Hematopoietic multipotent progenitor cell treated with erythropoietin and hydrocortisone succinate and interleukin-3 and kit ligand, for 8 days (in vitro differentiated cells): ENCODE measurements at places on chromosomes 1 and 21.

GRCh38 chr21:46537026-46537425 lies 67.9 kb downstream of the S100B start:
- no peak for DNase-seq

DNA sequence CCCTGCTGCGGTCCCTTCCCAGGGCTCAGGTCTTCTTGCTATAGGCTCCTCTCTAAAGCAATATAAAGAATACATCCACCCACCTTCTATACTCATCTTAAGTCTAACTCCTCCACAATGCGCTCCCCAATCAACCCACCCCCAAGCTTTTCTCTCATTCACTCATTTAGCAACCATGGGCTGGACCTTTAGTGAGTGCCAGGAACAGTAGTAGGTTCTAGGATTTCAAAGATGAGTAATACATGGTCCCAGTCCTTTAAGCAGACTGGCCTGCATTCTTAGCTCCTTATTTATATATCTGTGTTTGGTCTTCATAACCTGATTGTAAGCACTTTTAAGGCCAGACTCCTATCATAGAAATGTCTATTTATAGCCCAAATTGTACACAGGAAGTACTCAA lies 5.9 kb downstream of the CAMK1G start:
- DNase-seq = no peak

DNA sequence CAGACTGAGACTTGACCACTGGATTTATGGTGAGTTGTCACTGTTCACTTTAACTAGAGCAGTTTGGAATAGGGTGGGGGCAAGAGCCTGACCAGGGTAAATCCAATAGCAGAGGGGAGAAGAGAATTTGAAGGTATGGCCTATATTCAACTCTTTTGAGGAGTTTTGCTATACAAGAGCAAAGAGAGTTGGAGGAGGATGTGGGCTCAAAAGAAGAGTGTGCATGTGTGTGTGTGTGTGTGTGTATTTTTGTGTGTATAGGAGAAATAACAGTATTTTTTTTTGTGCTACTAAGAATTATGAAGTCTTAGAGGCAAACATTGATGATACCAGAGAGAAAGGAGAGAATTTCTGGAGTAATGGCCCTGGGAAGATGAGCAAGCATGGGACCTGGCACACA lies 164.8 kb upstream of the JUN start:
- no peak for DNase-seq

GRCh38 chr1:3315399-3316339 lies 138.8 kb upstream of the ARHGEF16 start:
- DNase-seq = no peak

- DNase-seq = no peak
These were observed 9.4 kb downstream of the CFHR4 start for GRCh38 chr1:196897158-196897828.

GRCh38 chr1:237115035-237115434 lies 73.1 kb downstream of the RYR2 start:
- no peak for DNase-seq

DNA sequence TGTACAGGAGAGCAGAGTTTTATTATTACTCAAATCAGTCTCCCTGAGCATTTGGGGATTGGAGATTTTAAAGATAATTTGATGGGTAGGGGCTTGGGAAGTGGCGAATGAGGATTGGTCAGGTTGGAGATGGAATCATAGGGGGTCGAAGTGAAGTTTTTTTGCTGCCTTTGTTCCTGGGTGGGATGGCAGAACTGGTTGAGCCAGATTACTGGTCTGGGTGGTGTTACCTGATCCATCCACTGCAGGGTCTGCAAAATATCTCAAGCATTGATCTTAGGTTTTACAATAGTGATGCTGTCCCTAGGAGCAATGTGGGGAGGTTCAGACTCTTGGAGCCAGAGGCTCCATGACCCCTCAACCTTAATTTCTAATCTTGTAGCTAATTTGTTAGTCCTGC lies 108.8 kb downstream of the BACH1 start:
- no peak for DNase-seq

- peak; percentile 23 for DNase-seq
These were observed 2.5 kb upstream of the BCL10 start for GRCh38 chr1:85278853-85279314.

DNA sequence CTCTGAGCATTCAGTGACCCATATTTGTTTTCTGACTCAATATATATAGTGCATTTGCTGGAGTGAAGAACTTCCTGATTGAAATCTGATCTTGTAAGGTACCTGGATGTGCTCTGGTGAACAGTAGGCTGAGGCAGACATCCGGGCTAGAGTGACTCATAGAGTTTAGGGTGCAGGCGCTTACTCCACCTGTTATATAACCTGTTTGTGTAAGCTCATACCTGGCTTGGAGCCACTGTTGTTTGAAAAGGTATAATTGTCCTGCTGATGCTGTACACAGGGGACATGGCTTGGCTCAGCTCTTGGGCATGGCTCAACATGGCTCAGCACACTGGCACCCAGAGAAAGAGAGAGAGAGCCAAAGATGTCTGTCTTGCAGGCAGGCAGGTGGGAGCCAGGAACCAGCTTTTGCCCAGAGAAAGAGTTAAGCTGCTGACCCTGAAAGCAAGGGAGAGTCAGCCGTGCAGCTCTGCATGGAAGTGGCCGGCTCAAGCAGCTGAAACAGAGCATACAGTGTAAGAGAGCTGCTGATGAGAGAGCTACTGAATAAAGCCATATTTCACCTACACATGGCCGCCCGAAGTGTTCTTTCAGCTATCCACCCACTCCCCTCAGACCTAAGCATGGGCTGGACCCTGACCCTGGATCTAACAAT lies 43.2 kb downstream of the GJA5 start:
- DNase-seq = no peak

GRCh38 chr21:42652527-42653230 lies 742 bp upstream of the PDE9A start:
- no peak for DNase-seq

- DNase-seq = no peak
These were observed 34.2 kb upstream of the TMEM125 start for GRCh38 chr1:43235451-43236121.

GRCh38 chr1:20729990-20730689 lies 2.4 kb downstream of the SH2D5 start:
- no peak for DNase-seq

GRCh38 chr1:199751962-199752687 lies 275.4 kb upstream of the NR5A2 start:
- DNase-seq = no peak

- no peak for DNase-seq
These were observed 16.2 kb upstream of the ARHGAP29 start for GRCh38 chr1:94253456-94254017.

- peak; percentile 68 for DNase-seq
These were observed 683 bp downstream of the PPOX start for GRCh38 chr1:161166669-161167548.

GRCh38 chr1:114195819-114196218 lies 42.1 kb upstream of the SYT6 start:
- DNase-seq = no peak

DNA sequence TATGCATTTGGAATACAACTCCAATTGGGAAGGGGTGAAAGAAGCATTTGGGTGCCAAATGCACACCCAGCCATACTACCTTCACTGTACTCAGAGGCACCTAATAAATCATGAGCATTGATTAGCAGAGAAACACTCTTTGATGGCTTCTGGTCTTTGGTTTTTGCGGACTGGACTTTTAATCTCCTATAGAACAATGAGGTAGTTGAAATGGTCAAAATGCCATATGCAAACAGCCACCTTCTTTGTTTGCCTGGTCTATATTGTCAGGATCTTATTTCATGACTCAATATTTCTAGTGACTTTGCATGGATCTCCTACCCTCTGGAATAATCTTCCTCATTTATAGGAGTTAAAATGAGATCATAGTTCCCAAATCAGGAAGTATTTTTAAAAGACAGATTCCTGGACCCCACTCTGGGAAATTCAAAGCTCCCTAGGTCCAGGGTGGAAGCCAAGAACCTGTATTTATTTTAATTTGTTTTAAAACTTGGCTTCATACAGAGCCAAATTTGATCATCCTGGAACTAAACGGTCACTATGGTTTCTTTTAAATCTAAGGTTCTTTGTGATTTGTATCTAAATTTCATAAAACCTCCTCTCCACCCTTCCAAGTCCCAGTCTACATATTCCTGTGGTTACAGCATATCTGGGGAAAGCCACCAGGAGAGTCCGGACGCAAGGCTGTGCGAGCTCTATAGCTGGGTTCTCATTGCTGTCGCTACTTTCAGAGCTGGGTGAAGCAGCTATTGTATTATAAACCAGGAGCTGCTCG lies 8.7 kb downstream of the FAM3B start:
- DNase-seq = no peak
